Activated T-helper 1 cell treated with anti-CD3 and anti-CD28 coated beads, Interleukin-12 subunit alpha, Interleukin-12 subunit beta, Interleukin-2, Interleukin-4 antibody, amounts not matched to agents 30 ng/mL and 10 ng/mL and 1 ng/mL, durations not matched to agents 14 hours and 24 hours and 36 hours (primary cell): ENCODE measurements at places on chromosomes 2 and 18. TPM values are rescaled to one million over a fixed set of nuclear protein-coding genes. Genes with fewer than 3 reads are reported as not detected.

Gene LYG1
- 1.5 and 1.7 TPM in 2 replicates for total RNA-seq

Gene SMYD5
- 58.5 and 62.3 TPM in 2 replicates for total RNA-seq

Gene ANKRD30B
- not detected in 2 replicates for total RNA-seq

Gene EMX1
- not detected in 2 replicates for total RNA-seq

Gene CREG2
- not detected in 2 replicates for total RNA-seq

Gene TUBA4B
- not detected in 2 replicates for total RNA-seq

Gene GLI2
- total RNA-seq: 0.32 and 0.62 TPM in 2 replicates

Gene FAM124B
- total RNA-seq: 0.23 and 0.34 TPM in 2 replicates

Gene TUBA3E
- not detected in 2 replicates for total RNA-seq

- H3K36me3 ChIP-seq: no peaks in the 10 kb centered on the region
- no peaks in the 10 kb centered on the region for H3K4me1 ChIP-seq
- DNase-seq: no peak
Measured at GRCh38 chr2:189633392-189633811, 27.9 kb upstream of the ASNSD1 start.

GRCh38 chr2:110847651-110848050 is 115.3 kb downstream of the ACOXL start:
- H3K4me1 ChIP-seq: peaks cover 88% of the 10 kb centered on the region
- H3K4me3 ChIP-seq: no peak overlapping the region
- peak overlapping the region; percentile 96 for H3K27ac ChIP-seq
- peaks cover 6% of the 10 kb centered on the region for H3K27me3 ChIP-seq

DNA sequence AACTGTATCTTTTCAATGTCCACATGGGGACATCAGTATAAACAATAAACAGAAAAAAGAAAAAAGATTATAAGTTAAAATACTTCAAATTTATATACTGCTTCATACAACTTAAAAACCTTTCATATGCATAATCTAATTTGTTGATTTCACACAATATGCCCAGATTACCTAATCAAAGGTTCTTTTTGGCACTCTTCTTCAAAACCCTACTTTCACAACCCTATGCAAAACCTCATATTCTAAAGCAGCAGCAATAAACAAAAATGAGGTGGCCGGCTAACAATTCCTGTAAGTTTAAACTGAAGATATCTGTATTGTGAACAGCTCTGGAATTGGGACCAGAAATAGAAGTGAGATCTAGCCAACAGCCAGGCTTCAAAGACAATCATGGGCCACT is 28.6 kb downstream of the STK17B start:
- H3K27me3 ChIP-seq: no peaks in the 10 kb centered on the region
- H3K4me3 ChIP-seq: no peak overlapping the region
- H3K36me3 ChIP-seq: peaks cover 68% of the 10 kb centered on the region
- H3K27ac ChIP-seq: peak overlapping the region; percentile 80

GRCh38 chr2:149314687-149315086 is 15.7 kb upstream of the LYPD6 start:
- no peaks in the 10 kb centered on the region for H3K4me1 ChIP-seq
- H3K4me3 ChIP-seq: no peak overlapping the region

GRCh38 chr2:149561309-149561926 is 26.2 kb downstream of the MMADHC start:
- no peak for DNase-seq
- no peaks in the 10 kb centered on the region for H3K4me1 ChIP-seq
- peaks cover 4% of the 10 kb centered on the region for H3K27me3 ChIP-seq
- no peak overlapping the region for H3K4me3 ChIP-seq
- H3K36me3 ChIP-seq: peaks cover 5% of the 10 kb centered on the region
- H3K27ac ChIP-seq: no peak overlapping the region

DNA sequence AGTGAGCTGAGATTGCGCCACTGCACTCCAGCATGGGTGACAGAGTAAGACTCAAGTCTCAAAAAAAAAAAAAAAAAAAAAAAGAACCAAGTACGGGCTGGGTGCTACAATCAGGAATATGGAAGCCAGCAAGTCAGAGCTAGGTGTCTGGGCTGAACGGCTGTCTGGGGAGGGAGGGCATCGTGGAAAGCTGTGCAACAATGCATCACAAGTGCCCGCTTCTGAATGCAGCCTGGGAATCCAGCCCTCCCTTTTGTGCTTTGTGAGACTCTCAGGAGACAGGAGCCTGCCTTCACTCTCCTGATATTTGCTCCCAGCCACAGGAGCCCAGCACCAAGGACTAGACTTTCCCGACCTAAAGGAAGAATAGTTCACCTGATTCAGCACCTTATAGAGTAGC is 124.9 kb upstream of the SMAD2 start:
- no peak overlapping the region for H3K4me3 ChIP-seq
- no peaks in the 10 kb centered on the region for H3K36me3 ChIP-seq
- peaks cover 31% of the 10 kb centered on the region for H3K27me3 ChIP-seq
- no peak overlapping the region for H3K27ac ChIP-seq

DNA sequence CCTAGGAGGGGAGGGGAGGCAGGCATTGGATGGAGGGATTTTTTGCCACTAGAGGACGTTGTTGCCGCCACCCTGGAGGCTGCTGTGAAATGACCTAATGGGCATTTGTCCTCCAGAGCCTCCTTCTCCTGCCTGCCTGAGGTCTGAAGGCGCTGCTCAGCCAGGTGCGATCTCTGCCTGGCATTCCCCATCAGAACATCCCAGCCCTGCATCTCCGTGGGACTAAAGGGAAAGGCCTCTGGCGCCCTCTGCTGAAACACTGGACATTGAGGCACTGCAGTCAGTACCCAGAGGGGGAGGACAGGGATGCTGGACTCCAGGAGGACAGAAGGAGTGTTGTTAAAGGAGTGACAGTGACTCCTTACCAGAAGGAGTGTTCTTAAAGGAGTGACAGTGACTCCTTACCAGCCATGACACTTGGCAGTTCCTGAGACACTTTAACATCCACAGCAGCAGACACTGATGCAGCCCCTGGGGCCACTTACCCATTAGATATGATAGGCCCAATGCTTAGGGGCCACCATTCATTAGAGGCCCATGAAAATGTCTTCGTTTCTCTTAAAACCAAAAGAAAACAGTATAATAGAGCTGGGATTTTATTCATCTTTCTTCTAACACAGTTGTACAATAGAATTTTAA is 17.0 kb downstream of the THNSL2 start:
- no peak overlapping the region for H3K4me3 ChIP-seq
- H3K4me1 ChIP-seq: peaks cover 16% of the 10 kb centered on the region
- no peak overlapping the region for H3K27ac ChIP-seq
- DNase-seq: no peak

- H3K27me3 ChIP-seq: no peaks in the 10 kb centered on the region
- no peak overlapping the region for H3K27ac ChIP-seq
- no peak for DNase-seq
- H3K36me3 ChIP-seq: no peaks in the 10 kb centered on the region
- no peak overlapping the region for H3K4me3 ChIP-seq
Measured at GRCh38 chr2:137165968-137166367, 400.6 kb downstream of the THSD7B start.

DNA sequence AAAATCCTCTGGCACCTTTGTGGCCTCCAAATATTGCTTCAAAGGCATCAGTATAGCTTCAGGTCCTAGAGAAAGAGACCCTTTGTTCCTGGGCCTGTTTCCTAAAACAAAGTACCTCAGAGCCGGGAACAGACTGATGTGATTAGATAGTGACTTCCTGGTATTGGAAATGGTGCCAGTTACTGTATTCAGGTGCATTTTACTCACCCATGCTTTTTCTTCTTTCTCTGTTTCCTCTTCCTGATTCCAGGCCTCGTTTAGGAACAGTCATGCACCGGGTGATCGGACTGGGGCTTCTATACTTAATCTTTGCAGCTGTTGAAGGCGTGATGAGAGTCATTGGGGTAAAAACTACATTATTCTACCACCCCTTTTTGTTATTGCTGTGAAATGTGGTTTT is 34.3 kb downstream of the TMEM87B start:
- H3K4me1 ChIP-seq: peaks cover 10% of the 10 kb centered on the region
- H3K27ac ChIP-seq: no peak overlapping the region
- no peaks in the 10 kb centered on the region for H3K27me3 ChIP-seq
- H3K4me3 ChIP-seq: no peak overlapping the region

DNA sequence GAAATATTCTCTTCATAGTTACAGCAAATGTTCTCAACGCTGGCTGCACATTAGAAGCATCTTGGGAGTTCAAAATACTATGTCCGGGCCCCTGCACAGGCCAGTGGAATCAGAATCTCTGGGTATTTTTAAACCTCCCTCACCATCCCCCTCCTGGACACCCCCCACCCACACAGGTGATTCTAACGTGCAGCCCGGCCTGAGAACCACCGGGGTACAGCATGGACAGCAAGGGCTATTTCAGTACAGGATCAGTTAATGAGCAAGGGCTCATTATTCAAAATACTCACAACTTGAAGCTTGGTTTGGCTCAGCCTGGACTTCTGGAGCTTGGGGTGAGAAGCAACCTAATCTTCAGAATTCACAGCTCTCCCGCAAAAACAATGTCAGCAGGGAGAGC is 31.4 kb downstream of the INO80C start:
- H3K36me3 ChIP-seq: peaks cover 5% of the 10 kb centered on the region
- no peak overlapping the region for H3K27ac ChIP-seq
- H3K4me3 ChIP-seq: no peak overlapping the region

DNA sequence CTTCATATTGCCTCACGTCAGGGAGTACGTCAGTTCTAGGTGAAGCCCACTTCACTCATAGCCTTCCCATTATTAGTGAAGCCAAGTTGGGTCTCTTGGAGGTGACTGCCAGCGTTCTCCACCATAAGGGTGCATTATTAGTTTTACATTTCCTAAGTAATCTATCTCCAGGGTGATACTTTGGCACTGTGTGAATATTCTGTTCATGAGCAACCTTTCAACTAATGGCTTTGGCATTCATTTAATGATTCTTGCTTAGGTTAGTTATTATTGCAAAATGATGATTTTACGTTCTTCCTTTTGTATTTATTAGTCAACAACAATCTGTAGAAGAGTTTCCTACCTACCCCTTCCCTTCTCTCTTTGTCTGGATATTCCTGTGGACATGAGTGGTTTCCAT is 97.5 kb downstream of the MAP4K4 start:
- no peak overlapping the region for H3K4me3 ChIP-seq
- H3K27ac ChIP-seq: no peak overlapping the region
- H3K27me3 ChIP-seq: no peaks in the 10 kb centered on the region

- H3K27me3 ChIP-seq: no peaks in the 10 kb centered on the region
- H3K4me3 ChIP-seq: no peak overlapping the region
- H3K36me3 ChIP-seq: no peaks in the 10 kb centered on the region
- no peak for DNase-seq
Measured at GRCh38 chr2:208511016-208511415, 104.4 kb downstream of the PTH2R start.

DNA sequence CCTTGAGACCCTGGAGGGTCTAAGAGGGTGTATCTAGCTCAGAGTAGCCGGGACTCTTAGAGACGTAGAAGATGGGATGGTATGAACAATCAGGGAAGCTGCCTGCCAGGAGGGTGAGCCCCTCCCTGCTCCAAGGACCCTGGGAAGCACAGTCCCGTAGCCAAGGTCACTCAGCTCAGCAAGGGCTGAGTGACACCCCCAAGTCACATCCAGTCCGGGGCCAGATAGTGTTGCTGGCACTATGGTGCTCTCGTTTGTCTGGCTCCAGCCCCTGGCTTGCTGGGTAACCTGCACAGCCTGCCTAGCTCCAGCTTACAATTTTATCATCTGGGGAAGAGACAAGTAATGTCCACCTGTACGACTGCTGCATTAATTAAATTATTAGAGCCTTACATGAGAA is 22.3 kb downstream of the REEP1 start:
- H3K27me3 ChIP-seq: peaks cover 7% of the 10 kb centered on the region
- no peak overlapping the region for H3K27ac ChIP-seq

- no peak for DNase-seq
- peaks cover 4% of the 10 kb centered on the region for H3K4me1 ChIP-seq
- no peaks in the 10 kb centered on the region for H3K27me3 ChIP-seq
- H3K27ac ChIP-seq: no peak overlapping the region
- H3K36me3 ChIP-seq: peaks cover 6% of the 10 kb centered on the region
- H3K4me3 ChIP-seq: no peak overlapping the region
Measured at GRCh38 chr2:43105586-43106558, 120.5 kb downstream of the ZFP36L2 start.

DNA sequence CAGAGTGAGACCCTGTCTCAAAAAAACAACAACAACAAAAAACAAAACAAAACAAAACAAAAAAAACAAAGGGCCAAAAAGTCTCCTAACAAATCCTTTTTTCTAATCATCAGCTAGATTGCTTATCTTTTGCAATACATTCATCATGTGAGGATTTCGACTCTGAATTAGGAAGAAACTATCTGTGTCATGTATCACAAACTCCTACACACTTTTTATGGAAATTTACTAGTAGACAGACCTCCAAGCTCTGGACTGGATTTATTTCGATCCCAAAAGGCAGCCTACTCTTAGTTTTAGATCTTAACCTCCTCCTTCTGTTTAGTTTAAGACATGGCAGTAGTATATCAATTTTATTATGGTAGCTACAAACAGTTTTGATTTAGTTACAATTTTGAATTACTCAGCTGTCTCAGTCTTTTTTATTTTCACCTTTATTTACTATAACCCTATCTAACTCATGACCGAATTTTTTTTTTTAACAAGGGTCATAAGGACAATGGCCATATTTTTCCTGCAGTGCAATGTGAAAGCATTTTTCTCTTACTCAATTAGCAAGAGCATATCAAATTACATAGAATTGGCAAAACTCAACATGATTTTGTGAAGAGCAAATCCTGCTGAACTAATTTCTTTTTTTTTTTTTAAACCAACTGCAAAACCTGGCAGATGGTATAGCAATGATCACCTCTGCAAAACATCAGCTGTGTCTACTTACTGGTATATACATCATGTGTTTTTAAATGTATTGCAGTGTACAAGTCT is 10.7 kb upstream of the CCDC88A start:
- peaks cover 9% of the 10 kb centered on the region for H3K27me3 ChIP-seq
- no peak overlapping the region for H3K4me3 ChIP-seq
- H3K27ac ChIP-seq: no peak overlapping the region

GRCh38 chr2:101946372-101947039 is 45.3 kb upstream of the IL1R2 start:
- H3K27me3 ChIP-seq: peaks cover 5% of the 10 kb centered on the region
- DNase-seq: no peak
- H3K4me3 ChIP-seq: no peak overlapping the region
- H3K36me3 ChIP-seq: peaks cover 2% of the 10 kb centered on the region

- no peaks in the 10 kb centered on the region for H3K4me1 ChIP-seq
- no peak overlapping the region for H3K27ac ChIP-seq
- H3K36me3 ChIP-seq: no peaks in the 10 kb centered on the region
- no peak overlapping the region for H3K4me3 ChIP-seq
- H3K27me3 ChIP-seq: no peaks in the 10 kb centered on the region
Measured at GRCh38 chr18:944440-944839, 39.8 kb downstream of the ADCYAP1 start.

DNA sequence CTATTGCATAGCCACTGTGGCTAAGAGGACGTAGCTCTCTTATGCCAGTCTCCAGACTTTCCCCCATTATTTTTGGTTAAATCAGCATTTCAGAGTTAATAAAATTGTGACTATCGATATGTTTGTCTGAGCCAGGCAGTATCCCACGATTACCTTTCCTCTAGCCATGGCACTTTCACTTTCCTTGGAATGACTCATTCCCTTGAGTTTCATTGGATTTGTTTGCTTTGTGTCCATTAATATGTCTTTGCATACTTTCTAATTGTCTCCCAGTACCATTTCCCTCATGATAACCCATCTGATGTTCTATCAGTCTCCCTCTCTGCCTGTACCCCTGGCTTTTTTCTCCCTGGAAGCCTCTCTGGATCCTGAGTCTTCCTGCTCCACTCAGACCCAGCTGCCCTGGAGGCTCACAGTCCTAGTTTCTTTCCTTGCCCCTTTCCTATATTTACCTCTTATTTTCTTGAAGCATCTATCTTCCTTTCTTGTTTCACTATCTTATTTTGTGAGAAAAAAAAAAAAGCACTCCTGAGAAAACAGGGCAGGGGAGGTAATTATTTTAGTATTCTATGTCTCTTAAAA is 126.1 kb downstream of the MTX2 start:
- no peak for DNase-seq
- H3K4me1 ChIP-seq: no peaks in the 10 kb centered on the region
- H3K4me3 ChIP-seq: no peak overlapping the region
- H3K27me3 ChIP-seq: peaks cover 5% of the 10 kb centered on the region
- H3K27ac ChIP-seq: no peak overlapping the region
